ENCODE measurements at places on chromosomes 5 and 9. TPM values are rescaled to one million over a fixed set of nuclear protein-coding genes. Genes with fewer than 3 reads are reported as not detected.
A peak's percentile ranks its signal among the peaks of the same experiment; 100 is the strongest.

DNA sequence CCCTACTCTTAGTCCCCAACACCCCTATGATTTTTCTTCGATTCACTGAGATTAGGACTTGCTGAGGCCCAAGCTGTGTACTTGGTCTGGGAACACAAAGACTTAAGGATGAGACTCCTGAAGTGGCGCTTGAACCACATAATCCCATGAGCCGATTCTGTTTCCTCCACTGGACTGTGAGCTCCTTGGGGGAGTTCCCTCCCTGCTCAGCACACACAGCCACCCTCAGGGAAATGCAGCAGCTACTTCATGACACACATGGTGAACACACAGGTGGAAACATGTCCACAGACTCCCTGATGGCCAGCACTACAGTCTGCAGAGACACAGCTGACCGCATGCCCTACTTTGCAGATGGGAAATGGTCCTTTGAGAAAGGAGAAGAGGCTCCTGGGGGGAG, 101.1 kb downstream of the C5orf15 start:
- no peak for DNase-seq

DNA sequence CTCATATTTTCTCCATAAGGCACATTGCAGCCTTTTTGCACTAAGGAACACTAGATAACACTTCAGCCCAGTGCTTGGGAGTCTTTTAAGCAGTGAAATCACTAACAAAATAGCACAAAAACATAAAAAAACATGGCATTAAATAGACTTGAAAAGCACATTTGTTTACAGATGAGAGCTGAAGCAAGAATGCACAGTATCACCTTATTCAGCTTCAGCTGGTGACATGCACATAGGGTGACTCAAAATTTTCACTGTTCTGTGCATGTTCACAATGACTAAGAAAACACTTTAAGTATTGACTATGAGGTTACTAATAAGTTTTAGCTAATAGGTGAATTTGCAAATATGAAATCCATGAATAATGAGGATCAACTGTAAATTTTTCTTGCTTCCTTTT, 293.9 kb upstream of the TARS1 start:
- no peak for DNase-seq

DNA sequence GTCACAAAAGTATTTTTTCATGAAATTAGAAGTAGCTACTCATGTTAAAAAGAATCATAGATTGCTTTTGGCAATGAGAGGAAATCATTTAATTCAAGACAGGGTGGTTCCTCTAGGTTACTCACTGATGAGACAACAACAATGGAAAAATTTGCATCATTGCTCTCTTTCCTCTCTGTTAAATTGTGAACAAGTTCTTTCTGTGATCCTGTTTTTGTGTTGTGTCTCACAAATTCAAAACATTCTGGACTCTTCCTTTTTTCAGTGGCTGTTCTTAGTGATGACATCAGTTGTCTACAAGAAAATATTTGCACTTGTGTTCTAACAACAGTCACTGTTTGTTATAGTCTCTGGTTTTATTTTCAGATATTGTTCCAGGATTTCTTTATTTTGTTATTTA, 95.3 kb downstream of the XRCC4 start:
- DNase-seq, result no peak

Gene WNK2
- 16.7 TPM for total RNA-seq

Gene BTNL9
- 0.24 TPM for total RNA-seq

GRCh38 chr5:4053136-4053535, 457.5 kb downstream of the IRX1 start:
- DNase-seq, result no peak

Gene ORM2
- not detected for total RNA-seq

DNA sequence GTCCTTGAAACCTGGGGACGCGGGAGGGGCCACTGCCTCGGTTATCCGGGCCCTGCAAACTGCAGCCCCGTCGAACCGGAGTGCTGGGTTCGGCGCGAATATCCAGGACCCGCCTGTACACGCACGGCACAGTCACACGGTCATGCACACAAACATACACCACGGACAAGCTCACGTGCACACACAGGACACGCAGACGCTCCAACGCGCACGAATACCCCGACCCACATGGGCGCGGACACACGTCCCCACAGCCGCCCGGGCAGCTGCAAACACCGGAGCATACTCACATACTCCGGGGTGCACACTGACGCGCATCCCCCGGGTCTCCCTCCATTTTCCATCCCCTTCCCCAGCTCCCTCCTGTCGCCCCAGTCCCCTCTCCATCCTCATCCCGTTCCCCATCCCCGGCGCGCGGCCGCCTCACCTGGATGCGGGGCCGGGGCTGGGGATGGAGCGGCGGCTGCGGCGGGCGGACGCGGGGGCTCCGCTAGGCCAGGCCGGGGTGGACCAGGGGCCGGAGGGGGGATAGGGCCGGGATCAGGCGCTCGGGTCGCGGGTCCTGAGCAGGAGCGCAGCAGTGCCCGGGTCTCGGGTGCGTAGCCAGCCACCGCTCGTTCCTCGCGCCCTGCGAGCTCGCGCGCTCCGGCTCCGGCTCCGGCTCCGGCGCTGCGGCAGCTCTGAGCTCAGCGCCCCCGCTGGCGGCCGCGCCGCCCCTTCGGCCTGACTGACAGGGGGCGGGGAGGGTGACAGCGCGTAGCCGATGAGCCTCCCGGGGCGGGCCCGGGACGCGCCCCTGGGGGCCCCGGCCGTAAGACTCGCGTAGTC, at the start of the genes EIF4E1B and SNCB:
EIF4E1B (plus strand) TSS at position 823 of the 828 bp plus-strand sequence. CDS start 12,113 bp downstream, outside the sequence.
SNCB (minus strand) TSS at position 682 of the 828 bp plus-strand sequence. CDS start 880 bp downstream, outside the sequence.
- DNase-seq, result peak; percentile 87

DNA sequence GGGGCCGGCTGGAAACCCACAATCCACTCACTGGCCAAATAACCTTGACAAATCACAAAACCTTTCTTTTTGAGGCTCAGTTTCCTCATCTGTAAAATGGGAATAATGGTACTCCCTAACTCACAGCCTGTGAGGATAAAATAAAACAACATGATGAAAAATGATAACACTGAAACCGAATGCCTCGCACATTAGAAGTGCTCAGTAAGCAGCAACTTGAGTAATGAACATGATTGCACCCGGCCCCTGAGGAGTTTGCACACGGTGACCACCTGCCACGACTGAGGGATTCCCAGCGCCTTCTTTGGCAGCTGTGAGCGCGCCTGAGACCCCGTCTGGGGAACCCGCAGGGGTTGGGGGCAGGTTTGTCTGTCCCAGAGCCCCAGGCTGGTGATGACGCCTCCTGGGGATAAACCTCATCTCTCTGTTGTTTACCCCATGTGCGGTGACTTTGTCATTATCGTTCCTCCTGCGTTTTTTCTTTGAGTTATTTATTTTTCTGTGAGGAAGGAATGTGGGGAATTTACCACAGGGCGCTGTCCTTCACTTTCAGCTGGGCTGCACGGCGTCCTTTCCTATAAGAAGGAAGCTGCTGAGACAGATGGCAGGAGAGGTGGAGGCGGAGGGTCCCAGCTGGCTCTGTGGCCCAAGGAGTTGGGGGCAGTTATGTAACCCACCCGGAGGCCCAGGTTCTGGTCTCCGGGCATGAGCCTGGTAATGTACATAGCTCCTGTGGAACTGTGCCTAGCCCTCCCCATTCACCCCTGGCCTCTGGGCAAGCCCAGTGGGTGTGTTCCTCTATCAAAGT, 3.0 kb upstream of the SYNPO start:
- peak; percentile 67 for DNase-seq

Gene ZNF300
- 17.0 TPM for total RNA-seq

Gene IFNE
- 0.12 TPM for total RNA-seq

DNA sequence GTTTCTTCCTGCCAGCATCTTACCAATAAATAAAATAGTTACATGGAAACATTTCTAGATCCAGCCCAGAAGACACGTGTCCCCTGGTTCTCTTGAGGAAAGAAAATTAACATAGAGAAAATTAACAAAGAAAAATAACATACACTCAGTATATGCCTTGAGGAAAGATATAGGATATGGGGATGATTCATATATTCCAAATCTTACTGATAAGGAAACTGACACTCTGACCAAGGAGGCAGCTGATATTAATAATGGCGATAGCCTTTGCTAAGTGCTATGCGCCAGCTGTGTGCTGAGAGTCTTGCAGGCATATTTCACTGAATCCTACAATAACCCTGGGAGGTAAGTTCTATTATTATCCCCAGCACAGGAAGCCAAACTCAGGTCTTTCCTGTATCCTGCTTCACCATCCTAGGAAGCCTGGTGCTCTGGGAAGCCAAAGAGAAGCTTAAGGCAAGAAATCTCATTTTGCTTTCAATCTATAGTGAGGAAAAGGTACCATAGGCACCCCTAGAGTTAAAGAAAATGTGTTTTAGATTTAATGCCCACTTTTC, 302.7 kb upstream of the NREP start:
- DNase-seq, result no peak

Gene MAT2B
- 44.7 TPM for total RNA-seq

DNA sequence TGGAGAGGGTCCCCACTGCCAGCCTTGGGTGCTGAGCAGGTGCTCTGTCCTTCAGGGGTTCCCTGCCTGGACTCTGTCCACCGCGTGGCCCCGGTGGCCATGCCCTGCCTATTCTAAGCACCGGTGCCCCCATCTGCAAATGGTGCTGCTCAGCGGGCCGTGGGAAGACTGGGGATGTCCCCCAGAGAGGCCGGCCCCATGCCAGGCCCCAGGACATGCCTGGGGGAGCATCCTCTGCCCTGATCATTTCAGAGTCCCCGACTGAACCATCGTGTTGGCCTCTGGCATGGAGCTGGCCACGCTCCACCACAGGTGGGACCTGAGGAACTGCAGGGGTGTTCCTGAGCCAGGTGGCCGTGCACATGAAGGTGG, 64.7 kb downstream of the RXRA start:
- DNase-seq, result no peak

DNA sequence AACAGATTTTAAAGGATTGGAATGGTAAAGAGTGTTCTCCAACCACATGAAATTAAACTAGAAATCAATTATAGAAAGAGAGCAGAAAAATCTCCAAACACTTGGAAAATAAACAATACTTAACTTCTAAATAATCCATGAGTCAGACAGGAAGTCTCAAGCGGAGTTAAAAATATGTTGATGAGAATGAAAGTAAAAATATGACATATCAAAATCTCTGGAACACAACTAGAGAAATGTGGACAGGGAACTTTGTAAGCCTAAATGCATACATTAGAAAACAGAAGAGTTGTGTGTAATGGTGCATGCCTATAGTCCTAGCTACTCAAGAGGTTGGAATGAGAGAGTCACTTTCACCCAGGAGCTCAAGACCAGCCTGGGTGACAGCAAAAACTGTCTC, 47.9 kb upstream of the ZNF618 start:
- no peak for DNase-seq

DNA sequence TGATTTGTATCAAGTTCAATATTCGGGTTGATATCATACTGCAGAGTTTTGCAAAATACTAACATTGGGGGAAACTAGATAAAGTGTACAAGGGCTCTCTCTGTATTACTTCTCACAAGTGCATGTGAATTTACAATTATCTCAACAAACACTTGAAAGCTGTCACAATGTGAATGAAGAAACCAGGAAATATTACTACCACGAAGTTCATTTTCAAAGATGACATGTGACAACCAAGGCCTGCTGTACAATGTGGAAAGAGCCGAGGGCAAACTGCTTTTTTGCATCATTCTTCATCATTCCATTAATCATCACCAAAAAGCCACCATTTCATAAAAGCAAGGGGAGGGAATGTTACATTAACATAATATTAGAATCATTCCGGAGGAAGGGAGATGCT, 310.0 kb downstream of the GLIS3 start:
- DNase-seq, result no peak

Gene KCTD16
- 1.1 TPM for total RNA-seq

DNA sequence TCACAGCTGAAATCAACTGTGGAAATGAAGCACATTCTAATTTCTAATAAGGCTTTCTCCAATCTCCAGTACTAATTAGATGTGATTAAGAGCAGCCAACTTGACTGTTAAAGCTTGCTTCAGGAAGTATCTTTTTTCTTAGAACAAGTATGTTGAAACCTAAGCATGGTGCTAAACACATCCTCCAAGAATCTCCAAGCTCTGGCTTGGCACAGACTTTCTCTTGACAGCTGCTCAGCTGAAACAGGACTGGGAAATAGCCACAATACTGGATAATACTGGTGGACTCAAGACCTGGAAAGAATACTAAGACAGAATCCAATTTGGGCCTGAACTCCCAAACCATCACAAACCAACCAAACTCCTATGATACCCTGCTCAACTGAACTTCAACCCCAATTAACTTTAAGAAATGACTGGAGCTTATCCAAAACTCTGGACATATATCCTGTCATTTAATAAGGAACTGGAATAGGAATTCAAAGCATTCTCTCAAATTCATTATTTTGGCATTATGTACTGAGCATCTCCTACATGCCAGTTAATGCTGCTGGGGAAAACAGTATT, 16.2 kb downstream of the PRKAA1 start:
- no peak for DNase-seq

Gene DCTN4
- total RNA-seq, result 65.8 TPM

- no peak for DNase-seq
These were observed 43.4 kb downstream of the TRIM36 start for GRCh38 chr5:115126303-115126702.

DNA sequence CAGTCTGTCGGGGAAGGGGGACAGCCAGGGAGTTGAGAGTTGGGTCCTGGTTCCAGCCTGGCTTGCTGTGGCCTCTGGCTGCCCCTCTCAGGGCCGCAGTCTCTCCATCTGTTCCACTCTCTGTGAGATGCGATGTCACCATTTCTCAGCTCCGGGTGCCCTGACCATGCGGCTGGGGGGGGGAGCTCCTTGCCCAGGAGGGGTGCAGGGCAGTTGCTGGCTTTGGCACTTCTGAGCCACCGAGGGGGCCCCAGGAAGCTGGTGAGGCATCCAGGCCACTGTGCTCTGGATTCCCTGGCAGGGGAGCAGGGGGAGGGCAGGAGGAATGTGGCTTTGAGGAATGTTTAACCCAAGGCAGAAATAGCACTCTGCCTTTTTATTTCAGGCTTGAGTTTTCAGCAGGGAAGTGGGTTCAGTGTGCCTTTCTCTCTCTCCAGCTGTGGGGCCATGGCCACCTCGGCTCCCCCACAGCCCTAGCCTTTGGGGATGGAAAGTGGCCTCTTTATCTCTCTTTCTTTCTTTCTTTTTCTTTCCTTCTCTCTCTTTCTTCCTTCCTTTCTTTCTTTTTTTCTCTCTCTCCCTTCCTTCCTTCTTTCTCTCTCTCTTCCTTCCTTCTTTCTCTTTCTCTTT, 11.0 kb downstream of the NCS1 start:
- peak; percentile 64 for DNase-seq

GRCh38 chr5:72005671-72006070, 101.6 kb upstream of the MAP1B start:
- peak; percentile 22 for DNase-seq

- DNase-seq, result no peak
These were observed 89.6 kb downstream of the TAF11L14 start for GRCh38 chr5:17723876-17724275.

- DNase-seq, result no peak
These were observed 250.1 kb downstream of the PBX3 start for GRCh38 chr9:125997196-125997823.

DNA sequence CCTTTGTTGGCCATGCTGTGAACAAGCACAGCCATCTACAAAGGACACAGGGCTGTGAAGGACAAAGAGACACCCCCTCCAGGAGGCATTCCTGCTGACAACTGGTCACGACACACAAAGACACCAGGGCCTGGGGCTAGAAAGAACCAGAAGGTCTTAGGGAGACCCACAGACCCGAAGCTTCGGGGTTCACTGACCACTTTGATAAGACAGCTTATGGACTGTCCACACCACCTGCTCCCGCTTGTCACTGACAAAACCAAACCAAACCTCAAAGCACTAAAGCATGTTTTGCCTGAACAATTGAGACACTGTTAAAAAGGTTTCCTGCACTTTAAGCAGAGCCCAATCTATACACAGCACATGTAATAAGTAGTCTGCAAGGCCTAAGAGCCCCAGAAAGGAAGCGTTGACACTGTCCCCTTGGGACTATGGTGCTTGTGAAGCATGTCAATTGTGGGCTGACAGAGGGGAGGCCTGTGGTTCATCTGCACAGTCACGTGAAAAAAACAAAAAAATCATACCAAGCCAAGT, 185.0 kb downstream of the GAPVD1 start:
- DNase-seq, result peak; percentile 53

Gene SLC6A3
- total RNA-seq, result 0.32 TPM
